Glutamatergic neuron (in vitro differentiated cells): ENCODE measurements at places on chromosomes 2 and 18. TPM values are rescaled to one million over a fixed set of nuclear protein-coding genes. Genes with fewer than 3 reads are reported as not detected.

DNA sequence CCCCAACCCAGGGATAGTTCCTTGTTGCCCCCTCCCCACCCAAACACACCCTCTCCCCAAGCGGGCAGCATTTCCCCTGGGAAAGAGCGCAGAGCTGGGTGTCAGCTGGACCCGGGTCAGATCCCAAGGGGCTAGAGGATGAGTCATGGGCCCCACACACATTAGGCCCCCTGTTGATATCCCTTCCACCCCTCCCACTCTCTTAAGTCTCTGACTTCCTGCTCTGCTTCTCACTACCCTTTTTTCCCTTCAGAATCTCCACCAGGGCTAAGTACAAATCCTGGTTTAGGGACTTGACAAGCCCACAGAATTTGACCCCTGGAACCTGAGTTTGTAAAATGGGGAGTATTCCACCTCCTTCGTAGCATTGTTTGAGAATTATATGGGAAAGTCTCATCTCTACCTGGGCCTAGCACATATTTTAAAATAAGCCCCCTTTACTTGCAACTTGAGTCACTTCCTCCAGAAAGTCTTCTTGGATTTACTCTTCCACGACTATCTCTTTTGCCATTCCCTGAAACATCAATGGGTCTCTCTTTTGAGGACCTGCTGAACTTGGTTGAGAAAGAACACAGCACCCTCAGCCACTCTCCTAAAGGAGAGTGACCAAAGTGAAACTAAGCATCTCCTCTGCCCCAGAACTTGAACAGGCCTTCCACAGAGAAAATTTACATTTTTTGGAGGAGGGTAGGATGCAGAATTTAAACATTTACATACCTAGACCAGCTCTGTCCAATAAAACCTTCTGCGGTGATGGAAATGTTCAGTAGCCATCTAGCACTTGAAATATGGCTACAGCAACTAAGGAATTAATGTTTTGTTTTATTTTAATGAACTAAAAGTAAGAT, 4.7 kb downstream of the RTKN start:
- H3K4me3 ChIP-seq, result peak overlapping the region; percentile 36
- H3K4me1 ChIP-seq, result peaks cover 24% of the 10 kb centered on the region
- no peak for DNase-seq

GRCh38 chr2:241612156-241613016, 24.6 kb downstream of the THAP4 start:
- peaks cover 2% of the 10 kb centered on the region for H3K27me3 ChIP-seq
- no peak for DNase-seq
- H3K4me1 ChIP-seq, result peaks cover 22% of the 10 kb centered on the region
- peak overlapping the region; percentile 70 for H3K27ac ChIP-seq
- H3K36me3 ChIP-seq, result no peaks in the 10 kb centered on the region

- H3K36me3 ChIP-seq, result no peaks in the 10 kb centered on the region
- H3K4me1 ChIP-seq, result peaks cover 5% of the 10 kb centered on the region
- H3K4me3 ChIP-seq, result peak overlapping the region; percentile 93
These were observed 2.3 kb downstream of the RNF103 start for GRCh38 chr2:86621280-86621943.

- H3K4me1 ChIP-seq, result peaks cover 1% of the 10 kb centered on the region
- H3K4me3 ChIP-seq, result no peak overlapping the region
- no peak overlapping the region for H3K27ac ChIP-seq
- peaks cover 4% of the 10 kb centered on the region for H3K27me3 ChIP-seq
- no peaks in the 10 kb centered on the region for H3K36me3 ChIP-seq
- no peak for DNase-seq
These were observed 106.6 kb upstream of the ID2 start for GRCh38 chr2:8575038-8575833.

DNA sequence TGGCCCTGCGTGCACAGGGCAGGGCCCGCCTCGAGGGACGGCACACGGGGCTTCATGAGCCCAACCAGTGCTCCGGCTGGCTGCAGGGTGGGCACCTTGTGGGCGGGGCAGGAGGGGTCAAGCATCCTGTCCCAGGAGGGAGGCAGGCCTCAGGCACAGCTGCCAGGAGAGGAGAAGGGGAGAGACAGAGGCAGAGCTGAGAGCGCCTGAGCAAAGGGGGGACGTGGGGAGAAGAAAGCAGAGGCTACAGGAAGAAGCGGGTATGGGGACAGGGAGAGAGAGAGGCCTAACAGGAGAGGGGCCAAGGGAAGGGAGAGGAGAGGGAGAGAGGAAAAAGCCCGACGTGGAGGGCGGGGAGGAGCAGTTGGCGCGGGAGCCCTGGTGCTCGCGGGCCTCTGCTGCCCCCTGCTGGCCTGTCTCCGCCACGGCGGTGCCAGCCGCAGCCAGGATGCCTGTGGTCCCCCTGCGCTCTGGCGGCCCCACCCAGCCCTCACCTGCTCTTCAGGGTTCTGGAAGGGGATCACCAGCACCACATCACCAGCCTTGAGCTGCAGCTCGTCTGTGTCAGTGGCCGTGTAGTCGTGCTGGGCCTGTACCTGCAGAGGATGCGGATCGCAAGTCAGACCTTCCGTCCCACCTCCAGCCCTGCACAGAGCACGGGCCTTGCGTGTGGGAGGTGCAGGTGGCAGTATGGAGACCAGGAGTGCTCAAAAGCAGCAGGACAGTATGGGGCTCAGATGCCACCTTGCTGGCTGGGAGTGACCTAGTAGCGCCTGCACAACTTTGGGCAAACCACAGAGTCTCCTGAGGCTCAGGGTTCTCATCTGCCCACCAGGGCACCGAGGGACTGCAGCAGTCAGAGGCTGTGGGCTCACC, 56.8 kb downstream of the BIN1 start:
- H3K4me3 ChIP-seq, result no peak overlapping the region
- H3K4me1 ChIP-seq, result peaks cover 11% of the 10 kb centered on the region
- H3K27ac ChIP-seq, result no peak overlapping the region
- H3K27me3 ChIP-seq, result peaks cover 9% of the 10 kb centered on the region

DNA sequence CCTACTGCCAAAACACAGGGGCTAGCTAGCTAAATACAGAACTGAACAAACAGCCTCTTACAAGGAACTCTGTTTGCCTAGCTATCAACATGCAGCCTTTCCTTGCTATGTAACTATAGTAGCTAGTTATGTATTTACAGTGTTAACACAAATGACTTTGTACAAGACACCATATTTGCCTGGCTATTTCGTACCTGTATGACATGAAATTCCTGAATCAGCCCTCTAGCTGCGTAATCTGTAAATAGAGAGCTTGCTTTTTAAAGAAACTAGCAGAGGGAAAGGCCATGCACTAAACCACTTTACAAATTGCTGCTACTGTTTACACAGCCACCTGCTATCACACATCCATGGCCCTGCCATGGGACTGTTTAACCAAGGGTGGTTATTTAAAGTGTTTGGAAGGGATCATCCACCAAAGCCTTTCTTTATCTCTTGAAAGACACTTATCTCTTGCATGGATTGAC, 248.7 kb downstream of the TFCP2L1 start:
- H3K27me3 ChIP-seq, result peaks cover 4% of the 10 kb centered on the region
- H3K27ac ChIP-seq, result no peak overlapping the region
- DNase-seq, result no peak

- DNase-seq, result peak; percentile 73
- peak overlapping the region; percentile 84 for H3K27ac ChIP-seq
- no peaks in the 10 kb centered on the region for H3K36me3 ChIP-seq
- H3K27me3 ChIP-seq, result peaks cover 10% of the 10 kb centered on the region
- H3K4me1 ChIP-seq, result peaks cover 34% of the 10 kb centered on the region
These were observed 412 bp upstream of the NCK2 start for GRCh38 chr2:105744091-105744908.

GRCh38 chr2:145797692-145798091, 1277.8 kb upstream of the ZEB2 start:
- H3K4me1 ChIP-seq, result no peaks in the 10 kb centered on the region
- no peak overlapping the region for H3K27ac ChIP-seq
- no peaks in the 10 kb centered on the region for H3K27me3 ChIP-seq
- no peak for DNase-seq

DNA sequence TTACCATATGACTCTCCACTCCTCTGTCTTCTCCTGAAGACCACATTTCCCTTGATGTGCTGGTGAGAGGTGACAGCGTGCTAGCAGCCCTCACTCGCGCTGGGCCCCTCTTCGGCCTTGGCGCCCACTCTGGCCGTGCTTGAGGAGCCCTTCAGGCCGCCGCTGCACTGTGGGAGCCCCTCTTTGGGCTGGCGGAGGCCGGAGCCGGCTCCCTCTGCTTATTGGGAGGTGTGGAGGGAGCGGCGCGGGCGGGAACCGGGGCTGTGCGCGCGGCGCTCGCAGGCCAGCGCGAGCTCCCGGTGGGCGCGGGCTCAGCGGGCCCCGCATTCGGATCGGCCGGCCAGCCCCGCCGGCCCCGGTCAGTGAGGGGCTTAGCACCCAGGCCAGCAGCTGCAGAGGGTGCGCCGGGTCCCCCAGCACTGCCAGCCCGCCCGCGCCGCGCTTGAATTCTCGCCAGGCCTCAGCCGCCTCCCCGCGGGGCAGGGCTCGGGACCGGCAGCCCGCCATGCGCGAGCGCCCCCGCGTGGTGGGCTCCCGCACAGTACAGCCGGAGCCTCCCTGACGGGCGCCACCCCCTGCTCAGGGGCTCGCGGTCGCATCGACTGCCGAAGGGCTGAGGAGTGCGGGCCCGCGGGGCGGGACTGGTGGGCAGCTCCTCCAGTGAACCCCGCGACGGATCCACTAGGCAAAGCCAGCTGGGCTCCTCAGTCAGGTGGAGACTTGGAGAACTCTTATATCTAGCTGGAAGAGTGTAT, 246.6 kb upstream of the REG3G start:
- no peaks in the 10 kb centered on the region for H3K27me3 ChIP-seq
- no peaks in the 10 kb centered on the region for H3K36me3 ChIP-seq
- no peak overlapping the region for H3K4me3 ChIP-seq
- peaks cover 8% of the 10 kb centered on the region for H3K4me1 ChIP-seq
- no peak for DNase-seq

The SULT1C4 gene
- total RNA-seq, result 1.6 TPM

The PDE1A gene
- 4.2 TPM for total RNA-seq
